ENCODE measurements at places on chromosomes 2 and 18.
A peak's percentile ranks its signal among the peaks of the same experiment; 100 is the strongest.

DNA sequence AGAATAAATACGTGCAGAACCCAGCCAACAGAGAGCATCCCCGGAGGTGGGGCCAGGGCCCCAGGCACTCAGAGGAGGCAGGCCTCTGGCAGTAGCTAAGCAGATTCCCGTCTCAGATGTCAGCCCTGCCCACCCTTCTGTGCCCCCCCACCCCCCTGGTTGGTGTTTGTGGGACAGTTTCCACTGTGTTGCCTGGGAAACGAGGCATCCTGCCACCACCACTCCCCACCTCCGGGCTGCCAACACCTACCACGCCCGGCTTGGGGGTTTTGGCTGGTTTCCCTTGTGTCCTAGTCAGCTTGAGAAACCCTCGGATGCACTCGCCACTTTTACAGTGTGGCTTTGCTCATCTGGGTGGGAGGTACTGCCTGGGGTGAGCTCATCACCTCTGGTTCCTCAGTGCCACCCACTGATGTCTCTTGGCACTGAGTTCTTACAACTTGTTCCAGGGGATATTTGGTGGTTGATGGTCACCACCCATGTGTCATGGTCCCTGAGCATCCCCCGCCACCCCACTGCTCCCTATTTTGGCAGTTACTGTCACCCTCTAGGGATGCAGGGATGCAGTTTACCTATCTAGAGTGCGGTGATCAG lies 72.4 kb upstream of the YWHAQ start:
- DNase-seq, result peak; percentile 58

- no peak for DNase-seq
These were observed 12.8 kb upstream of the TTN start for GRCh38 chr2:178819992-178820391.

GRCh38 chr2:68745006-68745405 lies 10.4 kb downstream of the ARHGAP25 start:
- DNase-seq, result no peak

- no peak for DNase-seq
These were observed 78.1 kb downstream of the MYCN start for GRCh38 chr2:16018277-16019059.

DNA sequence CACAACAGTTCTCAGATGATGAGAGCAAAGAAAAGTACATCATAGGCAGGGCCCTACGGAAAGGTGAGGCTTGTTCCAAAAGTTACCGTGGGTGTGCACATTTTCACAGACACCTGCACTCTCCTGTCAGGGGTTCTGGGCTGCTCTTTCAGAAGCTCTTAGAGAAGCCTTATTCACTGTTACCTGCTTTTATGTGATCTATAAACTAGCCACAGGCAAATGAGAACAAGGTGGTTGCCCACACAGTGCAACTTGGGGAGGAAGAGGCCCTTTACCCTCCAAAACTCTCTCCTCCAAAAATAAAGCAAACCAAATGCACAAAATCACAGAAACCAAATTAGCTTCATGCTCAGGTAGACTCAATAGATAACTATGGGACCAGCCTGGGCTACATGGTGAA lies 11.1 kb upstream of the CUL3 start:
- DNase-seq, result no peak

- DNase-seq, result no peak
These were observed 5.0 kb upstream of the MYL12B start for GRCh38 chr18:3256693-3257626.

DNA sequence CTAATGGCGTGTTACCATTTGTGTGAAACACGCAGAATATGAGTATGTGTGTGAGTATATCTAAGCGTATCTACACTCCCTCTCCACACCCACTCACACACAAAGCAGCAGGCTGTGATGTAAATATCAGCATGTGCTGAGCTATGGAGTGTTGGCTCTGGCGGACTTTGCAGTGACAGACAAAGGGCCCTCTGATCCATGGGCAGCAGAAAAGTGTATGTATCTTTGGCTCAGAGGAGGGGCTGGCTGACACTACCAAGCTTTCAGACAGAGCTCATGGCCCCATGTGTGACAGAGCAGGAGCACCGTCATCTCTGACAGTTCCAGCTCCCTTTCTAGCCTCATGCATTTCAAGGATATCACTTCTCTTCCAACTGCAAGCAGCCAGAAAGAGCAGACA lies 57.2 kb upstream of the ASB18 start:
- DNase-seq, result no peak

DNA sequence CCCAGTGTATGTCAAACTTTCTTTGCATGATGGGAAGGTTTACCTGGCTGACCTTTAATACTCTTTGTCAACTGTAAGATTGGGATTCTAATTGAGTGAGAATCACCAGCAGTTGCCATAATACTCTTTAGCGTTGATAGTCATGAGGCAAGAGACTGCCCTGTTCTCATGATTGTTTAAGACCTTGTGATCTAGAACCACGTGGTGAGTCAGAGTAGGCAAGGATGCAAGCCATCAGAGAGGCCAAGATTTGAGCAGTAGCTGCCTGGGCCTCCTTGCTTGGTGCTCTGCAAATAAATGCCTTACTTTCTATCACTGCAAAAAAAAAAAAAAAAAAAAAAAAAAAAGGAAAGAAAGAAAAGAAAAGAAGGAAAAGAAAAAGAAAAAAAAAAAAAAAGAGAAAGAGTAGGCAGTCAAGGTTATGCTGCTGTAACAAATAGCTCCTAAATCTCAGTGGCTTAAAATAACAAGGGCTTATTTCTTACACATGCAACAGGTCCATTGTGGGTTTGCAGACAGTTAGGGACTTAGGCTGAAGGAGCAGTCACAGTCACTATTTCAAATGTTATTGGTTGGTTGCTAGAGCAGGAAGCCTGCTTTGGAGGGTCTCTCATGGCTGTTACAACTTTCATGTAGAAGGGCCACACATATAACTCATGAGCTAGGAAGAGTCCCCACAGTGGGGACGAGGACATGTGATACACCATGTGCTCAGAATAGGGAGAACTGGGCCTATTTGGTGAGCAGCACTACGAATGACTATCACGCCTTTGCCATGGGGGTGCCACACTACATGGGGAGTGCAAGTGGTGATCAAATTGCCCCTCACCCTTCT lies 21.7 kb downstream of the IL1R2 start:
- no peak for DNase-seq

GRCh38 chr2:188604579-188604978 lies 312.9 kb downstream of the GULP1 start:
- DNase-seq, result no peak

DNA sequence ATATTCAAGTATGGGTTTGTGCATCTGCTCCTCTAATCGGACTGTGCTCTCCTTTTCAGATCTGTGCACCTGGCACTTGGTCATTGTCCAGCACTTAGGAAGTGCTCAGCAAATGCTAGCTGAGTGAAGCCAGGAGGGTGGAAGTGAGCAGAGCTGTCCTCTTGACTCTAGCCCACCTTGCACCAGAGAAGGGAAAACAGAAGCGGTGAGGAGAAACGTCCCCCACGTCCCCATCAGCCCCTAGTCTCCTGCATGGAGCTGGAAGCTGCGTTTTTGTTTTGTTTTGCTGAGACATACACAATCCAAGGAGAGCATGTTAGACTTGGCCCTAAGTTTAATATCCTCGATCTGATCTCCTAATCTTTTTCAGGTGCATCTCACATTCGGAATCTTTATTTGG lies 73.6 kb downstream of the EN1 start:
- DNase-seq, result no peak

DNA sequence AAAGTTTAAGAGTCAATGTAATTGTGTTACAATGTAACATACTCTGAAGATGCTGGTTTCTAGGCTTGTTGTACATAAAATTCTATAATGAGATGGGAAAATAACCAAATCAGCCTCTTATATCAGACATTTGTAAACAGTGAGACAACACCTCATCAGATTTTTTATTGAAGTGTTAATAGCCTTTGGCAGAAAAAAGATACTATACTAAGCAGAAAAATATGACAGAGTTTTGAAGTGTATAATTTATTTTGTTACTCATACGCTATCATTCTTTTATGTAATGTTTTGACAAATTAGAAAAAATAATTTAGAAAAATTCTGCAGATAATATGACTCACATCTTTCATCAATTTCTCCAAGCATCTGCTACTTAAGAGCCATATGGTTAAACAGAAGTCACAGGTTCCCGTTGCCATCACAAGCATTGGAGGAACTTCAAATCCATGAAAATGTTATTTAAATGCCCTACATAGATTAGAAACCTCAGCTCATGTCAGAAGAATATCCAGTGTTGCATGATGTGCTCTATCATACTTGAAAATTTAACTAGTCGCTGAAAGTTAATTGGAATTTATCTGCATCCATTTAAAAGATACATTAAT lies 535.4 kb downstream of the LRP1B start:
- no peak for DNase-seq

GRCh38 chr2:22020091-22020742 lies 896.4 kb downstream of the TDRD15 start:
- DNase-seq, result no peak

GRCh38 chr2:191847764-191848163 lies 876 bp upstream of the CAVIN2 start:
- DNase-seq, result no peak

DNA sequence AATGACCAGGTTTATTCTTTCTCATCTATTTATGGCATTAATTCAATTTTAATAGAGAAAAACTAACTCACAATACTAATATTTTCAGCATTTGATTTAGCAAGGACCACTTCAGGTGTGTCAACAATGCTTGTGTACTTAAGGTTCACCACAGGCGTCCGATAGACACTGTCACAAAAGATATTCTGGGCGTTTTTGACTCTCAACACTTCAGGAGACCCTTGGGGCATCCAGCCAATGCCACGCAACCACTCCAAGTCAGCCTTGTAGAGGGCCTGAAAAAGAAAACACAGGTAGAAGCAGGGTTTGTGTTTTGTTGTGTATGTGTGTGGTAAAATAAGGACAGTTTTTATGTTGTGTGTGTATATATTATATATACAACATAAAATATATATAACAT lies 158.2 kb downstream of the NEB start:
- DNase-seq, result no peak

DNA sequence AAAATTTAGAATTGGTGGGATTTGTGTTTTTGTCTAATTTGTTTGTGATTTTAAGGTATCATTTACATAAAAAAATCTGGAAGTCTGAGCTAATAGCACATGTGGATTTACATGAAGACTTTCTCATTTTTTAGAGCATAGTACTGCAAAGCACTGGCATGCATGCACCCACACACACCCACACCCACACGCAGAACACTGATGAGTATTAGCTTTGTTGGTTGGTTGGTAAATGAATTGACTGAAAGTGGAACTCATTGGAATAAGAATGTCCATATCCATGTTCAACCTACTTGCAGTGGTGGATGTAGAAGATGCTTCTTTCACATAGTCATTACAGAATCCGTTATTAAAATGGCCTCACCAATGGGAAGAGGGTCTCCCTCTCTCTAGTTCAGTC lies 475.8 kb downstream of the PLCL1 start:
- no peak for DNase-seq

GRCh38 chr2:64955467-64955866 lies 33.7 kb upstream of the SLC1A4 start:
- no peak for DNase-seq

GRCh38 chr2:65355186-65355831 lies 77.1 kb downstream of the SPRED2 start:
- no peak for DNase-seq

- DNase-seq, result no peak
These were observed 574.6 kb downstream of the ERBB4 start for GRCh38 chr2:211963969-211964368.

- DNase-seq, result no peak
These were observed 52.4 kb downstream of the WIPF1 start for GRCh38 chr2:174545240-174545639.

DNA sequence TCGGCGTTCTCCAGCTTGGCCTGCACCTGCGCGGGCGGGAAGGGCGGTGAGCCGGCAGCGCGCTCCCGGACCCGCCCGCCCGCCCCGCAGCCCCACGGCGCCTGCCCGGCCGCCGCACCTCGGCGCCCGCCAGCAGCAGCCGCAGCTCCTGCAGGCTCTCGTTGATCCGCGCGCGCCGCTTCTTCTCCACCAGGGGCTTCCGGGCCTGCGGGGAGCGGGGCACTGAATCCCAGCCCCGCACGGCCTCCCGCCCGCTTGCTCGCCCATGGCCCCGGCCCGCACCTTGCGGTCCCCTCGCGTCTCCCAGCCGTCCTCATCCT lies 335 bp downstream of the HES6 start:
- DNase-seq, result no peak

DNA sequence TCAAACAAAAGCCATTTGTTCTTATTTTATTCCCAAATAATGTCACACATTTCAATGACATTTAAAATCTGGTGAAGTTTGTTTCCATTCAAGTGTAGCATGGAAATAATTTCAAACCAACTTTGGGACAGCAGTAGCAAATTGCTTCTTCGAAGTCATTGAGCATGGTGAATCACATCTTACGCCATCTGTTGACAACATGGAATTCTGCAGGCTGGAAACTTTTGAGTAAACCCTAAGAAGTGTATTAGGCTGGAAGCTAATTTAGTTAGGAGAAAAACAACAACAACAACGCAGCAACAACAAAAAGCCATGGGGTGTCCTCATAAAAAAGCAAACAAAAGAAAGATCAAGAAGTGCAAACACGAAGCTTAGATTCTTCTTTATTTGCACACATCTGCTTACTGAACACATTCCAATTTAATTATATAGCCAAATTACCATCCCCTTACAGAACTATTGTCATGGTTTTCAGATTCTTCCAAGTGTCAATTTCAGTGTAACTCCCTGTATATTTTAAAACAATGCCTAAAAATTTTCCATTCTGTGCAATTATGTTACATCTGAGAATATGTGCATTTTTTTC lies 659.0 kb upstream of the CDH7 start:
- no peak for DNase-seq

DNA sequence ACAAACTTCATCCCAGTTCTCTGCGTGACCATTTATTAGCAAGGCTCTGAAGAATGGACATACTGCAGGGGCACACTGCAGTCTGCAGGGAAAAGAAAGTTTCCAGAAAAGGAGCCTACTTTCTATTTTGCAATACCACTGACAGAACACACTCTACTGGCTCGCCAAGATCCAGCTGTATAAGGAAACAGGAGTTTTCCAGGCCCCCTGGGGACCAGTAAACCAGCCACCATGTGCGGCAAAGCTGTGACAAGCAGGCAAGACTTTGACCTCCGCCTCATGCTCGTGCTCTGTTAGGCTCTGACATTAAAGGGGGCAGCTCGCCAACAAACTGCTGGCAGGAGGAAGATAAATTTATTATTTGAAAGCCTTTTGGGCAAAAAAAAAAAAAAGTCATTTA lies 67.3 kb downstream of the CCBE1 start:
- DNase-seq, result no peak

- DNase-seq, result no peak
These were observed 403.1 kb downstream of the IRS1 start for GRCh38 chr2:226396541-226396940.

DNA sequence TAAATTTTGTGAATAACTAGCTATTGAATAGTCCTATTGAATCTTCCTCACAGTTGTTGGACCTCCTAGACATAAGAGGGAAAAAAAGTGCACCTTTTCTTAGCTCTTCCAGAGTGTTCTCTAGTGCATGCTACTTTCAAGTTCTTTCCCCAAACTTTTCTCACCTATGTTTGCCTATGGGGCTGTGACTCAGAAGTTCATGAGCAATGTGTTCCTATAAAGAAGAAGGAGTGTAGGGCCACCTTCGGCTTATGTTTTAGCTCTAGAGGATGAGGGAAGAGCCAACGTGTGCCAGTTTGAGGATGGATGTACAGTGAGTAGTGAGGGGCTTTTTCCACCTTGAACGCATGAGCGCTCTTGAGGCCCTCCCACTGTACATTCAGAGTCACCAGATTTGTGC lies 27.0 kb upstream of the HNMT start:
- DNase-seq, result no peak

- no peak for DNase-seq
These were observed 1468.4 kb upstream of the NXPH2 start for GRCh38 chr2:140248623-140249022.

Measured in stimulated activated CD8-positive, alpha-beta memory T cell treated with anti-CD3 and anti-CD28 coated beads, Interleukin-15, amount 100 ng/mL, for 1 hour (primary cell).